Smooth muscle cell of the pulmonary artery (primary cell): ENCODE measurements at places on chromosomes 16 and 17. TPM values are rescaled to one million over a fixed set of nuclear protein-coding genes. Genes with fewer than 3 reads are reported as not detected.

The PRDM7 gene
- not detected in 2 replicates for total RNA-seq

The ARHGAP44 gene
- total RNA-seq: 1.7 and 5.7 TPM in 2 replicates

The HOXB3 gene
- total RNA-seq: 8.4 and 11.1 TPM in 2 replicates

The MARVELD3 gene
- total RNA-seq: 0.07 TPM in 1 of 2 replicates, not detected in the other

The SLC35G6 gene
- not detected in 2 replicates for total RNA-seq
